ENCODE measurements at places on chromosomes 13 and 19. TPM values are rescaled to one million over a fixed set of nuclear protein-coding genes. Genes with fewer than 3 reads are reported as not detected.

The COL5A3 gene
- not detected for total RNA-seq

The NUFIP1 gene
- 6.3 TPM for total RNA-seq

The TINCR gene
- total RNA-seq: 0.39 TPM

The TEX101 gene
- total RNA-seq: not detected

The FCHO1 gene
- 85.4 TPM for total RNA-seq

The SHC2 gene
- total RNA-seq: not detected

The SIGLEC8 gene
- total RNA-seq: not detected

The ZNF69 gene
- total RNA-seq: 6.0 TPM

The ZNF729 gene
- total RNA-seq: not detected

The RNF17 gene
- total RNA-seq: not detected

The PCDH9 gene
- total RNA-seq: 0.09 TPM

The PIP5K1C gene
- 15.6 TPM for total RNA-seq

The ZNF611 gene
- total RNA-seq: 29.3 TPM

The NLRP12 gene
- total RNA-seq: not detected

The SWSAP1 gene
- 2.6 TPM for total RNA-seq

The FLT3LG gene
- 271 TPM for total RNA-seq

The GADD45B gene
- total RNA-seq: 38.8 TPM
